EL (cell line): ENCODE measurements at places on chromosomes 1 and 21.

- no peak for DNase-seq
These were observed 25.5 kb downstream of the STUM start for GRCh38 chr1:226574044-226574443.

DNA sequence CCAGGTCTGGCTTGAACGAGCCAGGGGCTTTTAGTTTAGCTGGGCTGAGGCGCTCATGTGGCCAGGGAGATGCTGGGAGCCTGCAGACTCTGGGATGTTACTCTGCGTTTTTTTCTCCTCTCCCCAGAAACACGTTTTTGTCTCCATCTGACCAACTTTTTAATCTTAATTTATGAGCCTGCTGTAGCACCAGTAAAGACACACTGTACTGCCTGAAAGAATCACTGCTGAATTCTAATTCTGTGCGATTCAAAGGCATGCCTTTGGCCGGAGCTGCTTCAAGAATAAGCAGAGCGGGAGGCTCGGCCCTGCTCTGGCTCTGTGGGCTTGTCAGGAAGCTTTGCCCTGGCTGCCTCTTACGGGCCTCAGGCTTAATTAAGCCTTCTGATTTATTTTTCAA, 129.5 kb downstream of the CAMTA1 start:
- DNase-seq: no peak

- DNase-seq: peak; percentile 58
These were observed 7.5 kb downstream of the PRXL2B start for GRCh38 chr1:2594001-2594640.

DNA sequence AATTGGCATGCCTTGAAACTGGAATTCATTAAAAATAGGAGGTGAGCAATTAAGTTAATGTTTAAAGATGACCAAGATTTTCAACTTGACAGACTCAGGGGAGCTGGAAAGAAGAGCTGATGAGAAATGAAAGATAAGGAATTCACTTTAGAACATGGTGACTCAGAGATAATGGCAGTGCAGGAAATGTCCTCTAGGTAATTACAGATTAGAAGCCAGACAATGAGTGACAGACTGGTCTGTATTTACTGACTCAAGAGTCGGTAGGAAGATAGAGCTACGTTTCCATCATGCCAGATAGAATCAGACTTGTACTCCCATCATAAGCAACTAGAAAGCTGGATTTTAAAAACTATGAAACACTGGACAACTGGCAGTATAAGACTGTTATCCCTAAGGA, 151.6 kb downstream of the AJAP1 start:
- no peak for DNase-seq

DNA sequence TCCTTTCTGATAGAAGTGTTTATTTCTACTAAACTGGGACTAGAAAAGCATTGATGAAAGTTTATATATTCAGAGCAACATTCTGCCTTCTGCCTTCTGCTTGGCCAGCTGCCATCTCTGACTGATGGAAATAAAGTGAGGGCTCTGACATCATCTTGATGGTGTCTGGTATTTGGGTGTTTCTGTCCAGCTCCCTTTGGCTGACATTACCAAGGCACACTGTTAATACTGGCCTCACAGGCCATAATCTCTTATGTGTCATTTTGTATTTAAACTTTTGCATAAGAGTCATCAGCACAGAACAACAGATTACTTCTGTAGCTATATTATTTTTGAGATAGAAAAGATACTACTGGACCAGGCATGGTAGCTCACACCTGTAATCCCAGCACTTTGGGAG, 216.9 kb downstream of the RYR2 start:
- no peak for DNase-seq

DNA sequence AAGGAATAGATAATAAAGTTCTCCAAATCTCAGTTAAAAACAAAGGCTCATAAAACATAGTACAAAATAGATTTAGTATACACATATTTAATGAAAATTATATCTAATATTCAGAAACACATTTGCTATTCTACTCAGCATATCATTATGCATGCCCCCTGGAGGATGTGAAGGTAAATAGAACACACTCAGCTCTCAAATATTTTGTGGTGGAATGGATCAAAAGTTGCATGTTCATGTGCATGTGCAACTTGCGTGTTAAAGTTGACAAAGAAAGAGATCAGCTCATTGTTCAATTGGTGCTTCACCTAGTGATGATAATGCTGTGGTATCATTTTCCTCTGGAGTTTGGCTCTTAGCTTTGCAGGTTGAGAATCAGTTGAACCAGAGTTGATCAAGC, 4.9 kb upstream of the ZNF644 start:
- DNase-seq: no peak

DNA sequence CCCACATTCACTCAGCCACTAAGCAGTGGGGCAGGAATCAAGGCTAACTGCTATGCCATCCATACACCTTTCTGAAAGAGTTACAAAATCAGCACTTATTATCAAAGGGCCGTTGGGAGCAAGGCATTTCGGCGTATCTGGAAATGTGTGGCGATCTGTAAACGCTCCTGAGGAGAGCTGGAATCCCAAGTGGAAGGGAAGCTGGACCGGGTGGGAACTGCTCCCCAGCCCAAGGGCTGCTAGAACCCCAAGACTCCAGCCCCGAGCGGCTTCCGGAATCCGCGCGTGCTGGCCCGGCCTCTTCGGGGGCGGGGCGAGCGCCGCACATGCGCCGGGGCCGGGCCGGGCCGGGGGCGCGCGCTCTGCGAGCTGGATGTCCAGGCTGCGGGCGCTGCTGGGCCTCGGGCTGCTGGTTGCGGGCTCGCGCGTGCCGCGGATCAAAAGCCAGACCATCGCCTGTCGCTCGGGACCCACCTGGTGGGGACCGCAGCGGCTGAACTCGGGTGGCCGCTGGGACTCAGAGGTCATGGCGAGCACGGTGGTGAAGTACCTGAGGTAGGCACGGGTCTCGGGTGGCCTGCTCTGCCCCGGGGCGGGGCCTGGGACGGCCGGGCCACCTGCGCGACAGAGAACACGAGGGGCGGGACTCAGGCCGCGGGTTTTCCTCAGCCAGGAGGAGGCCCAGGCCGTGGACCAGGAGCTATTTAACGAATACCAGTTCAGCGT, at the start of gene NAXE:
Gene NAXE (plus strand): TSS at position 345 of the 726 bp plus-strand sequence. CDS start 29 bp downstream, at position 374.
- DNase-seq: peak; percentile 77

GRCh38 chr1:217026531-217026930, 303.3 kb upstream of the ESRRG start:
- DNase-seq: peak; percentile 16

- peak; percentile 9 for DNase-seq
These were observed 73.1 kb upstream of the TSHB start for GRCh38 chr1:114956570-114956969.

GRCh38 chr1:161843156-161843555, 77.0 kb downstream of the ATF6 start:
- DNase-seq: no peak

DNA sequence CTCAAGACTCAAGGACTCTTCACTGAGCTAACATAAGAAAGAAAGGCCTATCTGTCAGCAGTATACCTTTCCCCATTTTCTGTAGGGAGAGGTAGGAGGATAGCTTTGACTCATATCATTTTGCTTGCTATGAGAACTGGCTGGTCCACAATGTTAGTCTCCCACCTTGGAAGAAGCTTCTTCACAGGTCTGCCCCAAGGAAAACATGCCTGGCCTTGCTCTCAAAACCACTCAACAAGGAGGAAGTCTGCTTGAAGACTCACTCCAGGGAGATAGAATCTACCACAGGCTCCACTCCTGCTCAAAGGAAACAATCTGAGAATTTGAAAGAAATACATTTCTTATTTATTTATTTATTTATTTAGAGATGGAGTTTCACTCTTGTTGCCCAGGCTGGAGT, 29.5 kb upstream of the LAMC1 start:
- DNase-seq: no peak

DNA sequence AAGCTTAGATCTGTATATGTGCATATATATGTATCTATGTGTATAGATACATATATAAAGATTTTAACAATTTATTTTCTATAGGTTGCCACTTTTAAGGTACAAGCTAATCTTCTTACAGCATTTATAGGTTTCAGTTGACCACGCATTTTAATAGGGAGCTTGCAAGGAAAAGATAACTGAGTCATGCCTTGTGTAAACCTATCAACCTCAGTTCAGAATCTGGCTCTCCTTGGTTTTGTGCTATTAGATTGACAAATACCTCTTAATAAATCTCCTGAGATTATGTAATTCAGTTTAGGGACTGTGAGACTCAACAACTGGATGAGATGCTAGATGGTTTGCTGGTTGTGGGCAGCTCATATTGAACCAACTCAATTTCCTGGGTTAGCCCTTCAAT, 114.7 kb upstream of the SERBP1 start:
- no peak for DNase-seq

- DNase-seq: peak; percentile 29
These were observed 2.6 kb downstream of the ARPC5 start for GRCh38 chr1:183632964-183633363.

DNA sequence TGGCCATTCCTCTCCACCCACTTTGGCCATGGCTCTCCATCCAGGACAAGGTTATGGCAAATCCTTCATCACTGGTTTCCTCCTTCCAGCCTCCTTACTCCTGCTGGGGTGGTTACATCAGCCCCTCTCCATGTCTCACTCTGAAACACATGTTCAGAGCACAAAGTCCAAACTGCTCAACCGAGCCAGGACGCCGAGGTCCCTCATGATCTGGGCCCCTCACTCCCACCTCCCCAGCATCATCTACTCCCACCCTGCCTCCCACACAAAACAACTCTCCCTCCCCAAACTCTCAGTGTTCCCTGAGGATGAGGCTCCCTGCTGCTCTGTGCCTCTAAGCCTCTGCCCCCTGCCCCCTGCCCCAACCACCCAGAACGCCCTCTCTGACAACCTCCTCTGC, 33.3 kb upstream of the ZBTB40 start:
- no peak for DNase-seq

DNA sequence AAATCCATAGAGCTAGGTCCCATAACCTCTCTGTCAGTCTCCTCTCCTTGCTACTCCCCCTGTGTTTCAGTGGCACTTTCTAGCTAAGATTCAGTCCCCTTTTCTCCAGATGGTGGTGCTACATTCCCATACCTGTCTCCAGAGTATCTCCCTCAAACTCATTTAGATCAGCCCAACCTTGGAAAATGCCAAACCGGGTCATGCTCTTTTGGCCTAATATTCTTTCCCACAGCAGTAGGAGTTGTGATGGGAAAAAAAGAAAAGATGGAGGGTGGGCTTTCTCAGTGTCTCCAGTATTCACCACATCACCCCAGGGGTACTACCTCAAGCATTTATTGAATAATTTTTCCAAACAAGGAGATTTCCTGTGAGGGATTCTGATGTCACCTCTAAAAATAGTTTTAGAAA, 3.2 kb upstream of the RXFP4 start:
- peak; percentile 72 for DNase-seq

GRCh38 chr1:182122913-182123260, 61.4 kb upstream of the ZNF648 start:
- no peak for DNase-seq

GRCh38 chr1:89425056-89425455, 61.2 kb downstream of the GBP6 start:
- no peak for DNase-seq

DNA sequence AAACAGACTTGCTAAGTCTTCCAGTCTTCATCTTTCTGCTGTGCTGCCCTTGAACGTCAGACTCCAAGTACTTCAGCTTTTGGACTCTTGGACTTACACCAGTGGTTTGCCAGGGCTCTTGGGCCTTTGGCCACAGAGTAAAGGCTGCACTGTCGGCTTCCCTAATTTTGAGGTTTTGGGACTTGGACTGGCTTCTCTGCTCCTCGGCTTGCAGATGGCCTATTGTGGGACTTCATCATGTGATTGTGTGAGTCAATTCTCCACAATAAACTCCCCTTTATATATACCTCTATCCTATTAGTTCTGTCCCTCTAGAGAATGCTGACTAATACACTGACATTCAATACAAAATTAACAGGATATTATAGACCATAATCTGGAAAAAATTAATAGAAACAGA, 628.1 kb downstream of the PLPP3 start:
- DNase-seq: no peak

GRCh38 chr1:54937469-54937868, 43.0 kb upstream of the TMEM61 start:
- peak; percentile 32 for DNase-seq

DNA sequence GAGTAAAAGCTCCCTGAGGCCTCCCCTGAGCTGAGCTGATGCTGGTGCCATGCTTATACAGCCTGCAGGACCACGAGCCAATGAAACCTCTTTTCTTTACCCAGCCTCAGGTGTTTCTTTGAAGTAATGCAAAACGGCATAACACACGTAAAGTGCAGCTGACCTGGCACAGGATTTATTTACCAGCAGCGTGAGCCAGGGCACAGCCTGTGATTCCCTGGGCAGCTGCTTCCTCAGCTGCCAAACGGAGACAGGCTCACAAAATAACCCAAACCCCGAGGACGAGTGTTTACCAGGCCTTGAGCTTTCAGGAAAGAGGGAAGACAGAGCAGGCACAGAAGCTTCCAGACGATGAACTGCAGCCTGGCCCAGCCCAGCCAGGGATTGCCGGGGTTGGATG, 120.6 kb upstream of the ARHGEF16 start:
- no peak for DNase-seq

- no peak for DNase-seq
These were observed 68.4 kb upstream of the GPR88 start for GRCh38 chr1:100469578-100469977.

- peak; percentile 22 for DNase-seq
These were observed 70.7 kb upstream of the MUTYH start for GRCh38 chr1:45410850-45411509.

DNA sequence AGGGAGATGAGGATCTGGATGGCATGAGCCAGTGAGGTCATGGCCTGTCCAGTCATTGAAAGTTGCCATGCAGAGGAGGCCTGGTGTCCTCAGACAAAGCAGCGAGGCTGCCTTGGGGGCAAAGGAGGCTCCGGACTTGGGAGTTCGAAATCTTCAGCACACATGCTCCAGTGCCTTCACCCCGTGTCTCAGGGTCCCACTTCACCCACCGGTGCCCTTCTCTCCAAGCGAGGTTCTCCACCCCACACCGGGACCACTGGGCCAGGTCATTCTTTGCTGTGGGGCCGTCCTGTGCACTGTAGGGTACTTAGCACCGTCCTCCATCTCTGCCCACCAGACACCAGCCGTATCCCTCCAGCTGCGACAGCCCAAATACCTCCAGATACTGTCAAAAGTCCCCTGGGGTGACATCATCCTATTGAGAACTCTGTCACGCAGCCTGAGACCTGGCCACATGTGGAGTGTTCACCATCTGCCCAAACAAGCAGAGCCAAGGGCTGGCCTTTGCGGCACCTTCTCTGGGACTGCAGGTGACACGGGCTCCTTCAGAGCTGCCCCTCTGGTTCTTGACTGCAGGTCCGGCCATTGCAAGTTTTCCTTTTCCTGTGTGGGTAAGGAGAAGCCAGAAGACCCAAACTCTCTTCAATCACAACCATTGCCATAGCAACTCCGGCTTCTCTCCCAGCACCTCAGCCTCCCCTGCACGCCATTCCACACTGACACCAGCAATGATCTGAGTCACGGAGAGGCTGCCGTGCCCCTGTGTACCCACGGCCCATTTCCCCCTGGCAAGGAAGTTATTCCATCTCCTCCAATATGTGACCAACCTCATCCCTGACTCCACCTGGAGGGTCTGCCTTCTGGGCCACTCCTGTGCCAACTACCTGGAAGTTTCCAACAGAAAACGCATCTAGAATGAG, 20.4 kb upstream of the PDE9A start:
- no peak for DNase-seq
